ENCODE measurements at places on chromosomes 5 and 9.
A peak's percentile ranks its signal among the peaks of the same experiment; 100 is the strongest.

DNA sequence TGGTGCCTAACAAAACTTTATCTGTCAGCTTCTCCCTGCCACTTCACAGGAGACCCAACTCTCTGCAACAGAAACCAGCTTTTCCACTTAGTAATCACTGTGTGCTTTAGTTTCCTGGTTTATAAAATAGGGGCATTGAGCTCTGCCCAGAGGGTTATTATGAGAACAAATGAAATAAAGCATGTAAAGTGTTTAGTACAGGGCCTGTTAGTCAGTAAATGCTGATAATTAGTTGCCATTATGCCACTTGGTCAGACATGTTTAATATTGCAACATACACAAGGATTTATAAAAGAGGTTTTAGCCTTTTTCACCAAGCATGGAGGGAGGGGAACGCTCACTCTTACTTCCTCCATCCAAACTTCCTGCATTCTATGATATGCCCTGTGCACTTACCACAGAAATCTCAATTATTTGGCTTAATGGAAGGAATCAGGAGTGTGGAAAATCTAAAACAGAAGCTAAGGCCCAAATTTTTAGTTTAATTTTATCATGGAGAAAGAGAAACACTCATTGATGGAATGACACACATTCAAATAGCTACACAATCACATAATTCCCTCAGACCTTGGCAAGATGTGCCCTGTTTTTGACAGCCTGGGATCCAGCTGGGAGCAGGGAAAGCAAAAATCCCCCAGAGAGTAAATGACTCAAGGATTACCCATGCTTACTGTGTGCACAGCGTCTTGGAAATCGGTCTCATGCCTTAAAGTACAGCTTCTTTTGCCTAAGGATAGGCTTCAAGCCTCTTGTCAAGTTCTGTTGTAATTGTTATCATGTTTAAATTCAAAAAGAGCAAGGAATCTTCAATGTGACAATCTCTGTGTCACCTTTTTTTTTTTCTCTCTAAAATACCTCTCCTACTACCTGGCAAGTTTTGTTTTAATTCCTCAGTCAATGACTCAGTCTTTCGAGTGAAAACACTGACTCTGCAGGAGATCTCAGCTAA is 34.0 kb downstream of the ZNF474 start:
- no peak for DNase-seq

DNA sequence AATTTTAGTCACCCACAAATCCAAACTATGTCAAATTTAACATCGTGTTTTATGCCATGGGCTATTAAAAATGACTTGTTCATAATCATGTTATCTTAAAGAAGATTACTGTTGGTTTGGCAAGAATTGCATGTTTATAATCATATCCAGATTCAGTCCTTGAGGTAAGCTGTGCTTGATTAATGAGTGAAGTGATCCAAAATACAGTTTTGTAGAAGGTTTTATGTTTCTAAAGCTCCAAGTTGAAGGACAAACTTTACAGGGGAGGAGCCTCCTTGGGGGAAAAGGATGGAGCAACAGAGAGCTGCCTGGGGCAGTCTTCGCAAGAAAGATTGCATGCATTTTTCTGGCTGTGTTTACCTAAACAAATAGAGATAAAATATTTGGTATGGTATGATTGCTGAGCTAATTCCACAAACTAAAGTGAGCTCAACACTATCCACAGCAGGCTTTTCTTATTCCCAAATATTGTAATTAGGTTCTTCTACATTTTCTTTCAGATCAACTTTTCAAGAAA is 189.5 kb upstream of the TYRP1 start:
- no peak for DNase-seq

DNA sequence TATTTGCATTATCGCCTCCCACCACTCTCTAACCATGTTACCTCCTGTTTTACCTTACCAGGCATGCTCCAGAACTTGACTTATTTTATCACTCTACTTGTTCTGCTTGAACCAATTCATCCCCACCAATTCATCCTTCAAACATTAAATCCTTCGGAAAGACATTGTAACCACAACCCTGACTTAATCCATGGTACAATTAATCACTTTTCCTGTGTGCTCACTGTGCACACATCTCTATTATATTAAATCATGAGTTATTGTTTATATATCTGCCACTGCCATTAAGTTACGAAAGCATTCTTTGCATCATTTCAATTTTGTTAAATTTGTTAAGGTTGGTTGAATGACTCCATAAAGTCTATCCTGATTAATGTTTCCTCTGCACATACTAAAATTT is 7.4 kb upstream of the C5orf46 start:
- DNase-seq: no peak

- DNase-seq: no peak
Observed at GRCh38 chr5:1100664-1101574, 10.9 kb downstream of the SLC12A7 start.

- DNase-seq: no peak
Observed at GRCh38 chr9:91256235-91256634, 105.5 kb downstream of the AUH start.

- DNase-seq: no peak
Observed at GRCh38 chr9:91855196-91855595, 94.8 kb downstream of the ROR2 start.

- no peak for DNase-seq
Observed at GRCh38 chr9:21316032-21316842, 11.1 kb upstream of the IFNA5 start.

- DNase-seq: no peak
Observed at GRCh38 chr9:87712801-87713277, 13.1 kb upstream of the CTSL start.

- peak; percentile 87 for DNase-seq
Observed at GRCh38 chr5:151157426-151158286, at the start of gene ANXA6. Gene ANXA6 (minus strand): TSS chr5:151157779. CDS start chr5:151147901, 9,878 bp downstream.

DNA sequence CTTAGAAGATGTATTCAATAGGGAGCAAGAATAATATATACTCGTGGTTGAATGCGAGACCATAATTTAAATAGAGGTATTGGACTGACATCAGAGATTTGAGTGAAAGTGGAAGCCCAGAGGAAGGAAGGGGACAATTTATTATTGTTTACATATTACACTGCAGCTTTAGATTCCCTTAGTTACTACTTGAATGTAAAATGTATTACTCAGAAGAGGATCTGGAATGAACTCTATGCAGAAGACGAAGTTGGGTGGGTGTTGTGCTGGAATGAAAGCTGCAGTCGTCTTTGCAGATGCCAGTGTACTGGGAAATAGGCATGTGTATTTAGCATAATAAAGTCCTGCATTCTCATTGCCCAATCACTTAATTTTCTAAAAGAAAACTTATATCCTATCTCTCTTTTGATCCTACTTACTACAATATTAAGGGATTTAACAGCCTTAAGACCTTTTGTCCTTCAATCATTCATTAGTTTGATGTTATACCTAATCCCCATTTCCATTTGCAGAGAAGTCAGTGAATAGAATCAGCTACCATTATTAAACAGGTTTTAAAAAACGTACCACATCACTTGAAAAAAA is 570.7 kb upstream of the WWC1 start:
- DNase-seq: no peak

GRCh38 chr5:124546643-124547042 is 199.8 kb downstream of the ZNF608 start:
- no peak for DNase-seq

DNA sequence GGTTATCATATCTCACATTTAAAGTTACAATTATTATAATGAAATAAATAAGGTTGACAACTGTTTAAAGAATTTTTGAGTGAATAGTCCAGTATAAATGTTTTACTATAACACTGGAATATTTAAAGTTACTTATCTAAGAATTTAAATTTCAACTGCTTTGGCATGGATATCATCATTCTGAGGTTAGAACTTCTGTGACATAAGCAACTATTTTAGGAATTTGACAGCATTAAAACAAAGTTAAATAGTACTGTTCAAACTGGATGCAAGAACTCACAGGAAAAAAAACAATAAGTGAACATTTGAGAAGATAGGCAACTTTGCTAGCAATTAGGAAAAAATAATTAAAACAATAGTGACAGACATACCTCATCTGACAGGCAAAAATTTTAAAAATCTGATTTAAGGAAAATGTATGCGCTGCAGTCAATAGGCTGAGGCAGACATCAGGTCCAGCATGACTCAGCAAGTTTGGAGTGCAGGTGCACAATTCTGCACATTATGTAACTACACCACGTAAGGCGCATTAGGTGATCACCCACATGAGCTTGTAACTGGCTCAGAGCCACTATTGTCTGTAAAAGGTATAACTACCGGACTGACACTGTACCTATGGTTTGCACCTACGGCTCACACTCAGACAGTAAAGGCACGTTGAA is 180.6 kb downstream of the PDE4D start:
- DNase-seq: no peak

GRCh38 chr5:63194126-63194525 is 615.5 kb downstream of the LRRC70 start:
- DNase-seq: no peak

DNA sequence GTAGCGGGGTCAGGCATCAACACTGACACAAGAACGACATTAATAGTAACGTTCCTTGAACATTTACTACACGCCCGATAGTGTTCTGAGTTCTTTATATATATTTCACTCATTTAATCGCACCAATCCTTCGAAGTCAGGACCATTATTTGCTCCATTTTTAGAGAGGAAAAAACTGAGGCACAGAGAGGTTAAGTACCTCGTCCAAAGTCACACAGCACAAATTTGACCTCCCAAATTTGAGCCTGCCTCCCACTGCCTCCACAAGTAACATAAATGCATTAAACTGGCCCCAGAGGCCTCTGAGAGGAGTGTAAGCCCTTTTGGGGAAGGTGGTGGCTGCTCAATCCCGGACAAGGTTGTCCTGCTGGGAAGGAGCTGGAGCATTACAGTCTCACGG is 5.8 kb downstream of the RGS14 start:
- no peak for DNase-seq

- no peak for DNase-seq
Observed at GRCh38 chr9:13160051-13160450, 119.4 kb downstream of the MPDZ start.

- DNase-seq: no peak
Observed at GRCh38 chr5:111545031-111545430, 32.7 kb upstream of the STARD4 start.

GRCh38 chr5:61304590-61305381 is 27.3 kb upstream of the ZSWIM6 start:
- DNase-seq: no peak

- DNase-seq: no peak
Observed at GRCh38 chr9:99947395-99947794, 40.9 kb downstream of the STX17 start.

GRCh38 chr5:178107756-178108310 is 5.5 kb upstream of the N4BP3 start:
- no peak for DNase-seq

DNA sequence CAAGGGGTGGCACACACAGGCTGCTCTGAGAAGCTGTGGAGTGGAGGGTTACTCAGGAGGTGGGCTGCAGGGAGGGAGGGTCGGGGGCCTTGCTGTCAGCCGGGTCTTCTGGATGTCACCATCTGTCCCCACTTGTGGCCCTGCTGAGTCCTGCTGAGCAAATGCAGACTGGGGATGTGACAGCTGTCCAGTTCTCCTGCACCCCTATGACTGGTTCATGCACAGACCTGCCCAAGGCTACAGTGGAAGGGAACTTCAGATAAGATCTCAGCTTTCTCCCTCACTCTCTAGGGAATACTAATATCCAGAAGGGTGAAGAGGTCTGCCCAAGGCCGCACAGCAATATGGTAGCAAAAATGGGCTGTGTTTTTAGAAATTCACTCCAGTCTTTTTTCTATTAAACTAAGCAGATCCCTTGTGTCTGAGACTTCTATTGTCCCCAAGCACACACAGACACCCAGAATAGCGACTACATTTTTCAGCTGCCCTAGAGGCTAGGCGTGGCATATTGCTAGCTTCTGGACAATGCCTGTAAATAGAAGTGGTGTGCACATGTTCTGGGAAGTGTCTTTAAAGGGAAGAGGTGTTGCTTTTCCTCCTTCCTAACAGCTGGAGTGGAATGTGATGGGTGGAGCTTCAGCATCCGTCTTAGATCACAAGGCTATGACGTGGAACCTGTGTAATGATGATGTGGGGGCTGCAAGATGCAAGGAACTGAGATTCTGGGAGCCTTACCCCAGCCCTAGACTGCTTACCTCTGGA is 51.1 kb upstream of the TBC1D2 start:
- DNase-seq: no peak

DNA sequence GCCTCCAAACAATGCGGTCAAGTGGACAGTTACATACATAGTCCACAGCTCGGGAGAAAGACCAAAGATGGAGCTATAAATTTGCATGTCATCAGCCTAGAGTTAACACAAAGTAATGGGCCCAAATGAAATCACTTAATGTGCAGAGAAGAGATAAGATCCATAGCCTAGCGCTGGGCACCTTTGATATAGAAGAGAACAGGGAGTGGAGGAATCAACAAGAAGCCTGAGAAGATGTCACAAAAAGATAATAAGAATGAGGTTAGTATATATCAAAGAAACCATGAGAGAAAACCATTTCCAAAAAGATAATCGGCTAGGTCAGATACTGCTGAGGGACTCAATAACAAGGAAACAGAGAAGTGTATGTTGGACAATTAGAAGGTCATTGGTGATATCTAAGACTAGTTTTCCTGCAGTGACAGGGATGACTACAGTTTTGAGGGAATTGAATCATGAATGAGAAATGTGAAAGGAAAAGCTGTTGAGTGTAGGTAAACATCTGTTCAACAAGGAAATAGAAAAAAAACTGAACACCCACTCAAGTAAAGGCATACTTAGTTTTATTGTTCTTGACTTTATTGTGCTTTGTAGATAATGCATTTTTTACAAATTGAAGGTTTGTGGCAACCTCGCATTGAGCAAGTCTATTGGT is 68.7 kb upstream of the CDH6 start:
- no peak for DNase-seq

DNA sequence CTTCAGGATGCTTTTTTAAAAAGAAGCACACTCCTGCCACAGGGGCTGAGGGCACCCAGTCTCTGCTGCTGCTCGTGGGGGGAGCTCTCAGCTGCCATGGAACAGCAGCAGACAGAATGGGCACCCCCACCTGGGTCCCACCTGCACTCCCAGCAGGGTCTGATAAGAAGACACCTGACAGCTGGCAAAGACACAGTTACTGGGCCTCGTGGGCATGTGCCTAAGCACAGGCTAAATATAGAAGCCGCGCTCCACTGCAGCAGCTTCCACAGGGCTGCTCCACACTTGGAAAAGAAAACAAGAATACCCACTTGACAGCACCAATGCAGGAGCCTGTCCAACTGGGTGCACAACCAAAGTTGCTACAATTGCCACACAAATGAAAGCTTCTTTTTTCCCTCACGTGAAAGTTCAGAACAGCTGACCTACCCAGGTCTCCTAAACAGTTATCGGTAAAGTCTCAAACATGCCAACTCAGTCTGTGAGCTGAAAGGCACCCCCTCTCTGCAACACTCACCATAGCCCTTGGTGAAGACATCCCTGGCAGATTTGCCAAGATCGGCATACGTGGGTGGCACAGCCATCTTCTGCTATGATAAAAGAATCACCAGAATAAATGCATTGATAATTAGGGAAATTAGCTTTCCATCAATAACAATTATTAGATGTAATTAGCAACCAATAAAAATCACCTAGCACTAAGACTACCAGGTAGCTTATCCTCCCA is 12.2 kb downstream of the VDAC1 start:
- no peak for DNase-seq

GRCh38 chr5:145158730-145159129 is 676.4 kb downstream of the PRELID2 start:
- no peak for DNase-seq

GRCh38 chr5:458547-459353 is 15.8 kb downstream of the EXOC3 start:
- DNase-seq: peak; percentile 66

- no peak for DNase-seq
Observed at GRCh38 chr5:168366116-168366515, 74.7 kb downstream of the WWC1 start.

- no peak for DNase-seq
Observed at GRCh38 chr5:110809006-110809405, 70.2 kb downstream of the SLC25A46 start.

Measured in GM06990 (cell line).